ENCODE measurements at places on chromosomes 3 and 15. TPM values are rescaled to one million over a fixed set of nuclear protein-coding genes. Genes with fewer than 3 reads are reported as not detected.

GRCh38 chr3:171841620-171842000 lies 1.5 kb upstream of the TMEM212 start:
- DNase-seq: no peak

The THSD4 gene
- 25.4 TPM for total RNA-seq

DNA sequence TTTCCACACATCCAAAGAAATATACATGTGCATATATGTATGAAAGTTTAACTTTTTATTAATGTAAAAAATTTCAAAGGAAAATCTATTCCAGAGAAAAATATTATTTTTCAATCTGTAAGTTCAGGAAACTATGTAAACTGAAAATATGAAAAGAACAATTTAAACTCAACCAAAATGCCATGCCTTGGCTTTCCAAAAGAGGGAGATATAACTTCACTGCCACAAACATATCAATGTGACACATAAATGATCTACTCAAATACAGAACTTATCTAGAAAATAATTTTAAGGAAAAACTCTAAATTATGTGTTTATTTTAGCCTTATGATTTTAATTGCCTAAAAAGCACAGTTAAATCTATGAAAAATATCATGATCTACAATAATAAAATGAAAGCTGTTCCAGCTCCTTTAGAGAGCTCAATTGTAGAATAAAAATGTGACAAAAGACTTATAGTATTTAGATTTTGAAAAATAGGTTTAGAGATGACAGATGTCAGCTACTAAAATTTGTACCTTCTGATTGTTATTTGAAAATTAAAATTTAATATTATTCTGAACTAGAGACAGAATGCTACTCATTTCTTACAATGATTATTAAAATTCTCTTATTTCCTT lies 94.8 kb downstream of the GBE1 start:
- peak; percentile 53 for DNase-seq

GRCh38 chr3:125039131-125040100 lies 16.4 kb downstream of the HEG1 start:
- no peak for DNase-seq

The NEO1 gene
- 5.3 TPM for total RNA-seq

- DNase-seq: no peak
Measured at GRCh38 chr3:192881159-192881786, 36.4 kb downstream of the MB21D2 start.

- DNase-seq: no peak
Measured at GRCh38 chr3:46501702-46502101, 3.9 kb downstream of the RTP3 start.

The SKOR1 gene
- total RNA-seq: under 0.01 TPM
